Brain microvascular endothelial cell (primary cell): ENCODE measurements at places on chromosomes 16 and 17.

DNA sequence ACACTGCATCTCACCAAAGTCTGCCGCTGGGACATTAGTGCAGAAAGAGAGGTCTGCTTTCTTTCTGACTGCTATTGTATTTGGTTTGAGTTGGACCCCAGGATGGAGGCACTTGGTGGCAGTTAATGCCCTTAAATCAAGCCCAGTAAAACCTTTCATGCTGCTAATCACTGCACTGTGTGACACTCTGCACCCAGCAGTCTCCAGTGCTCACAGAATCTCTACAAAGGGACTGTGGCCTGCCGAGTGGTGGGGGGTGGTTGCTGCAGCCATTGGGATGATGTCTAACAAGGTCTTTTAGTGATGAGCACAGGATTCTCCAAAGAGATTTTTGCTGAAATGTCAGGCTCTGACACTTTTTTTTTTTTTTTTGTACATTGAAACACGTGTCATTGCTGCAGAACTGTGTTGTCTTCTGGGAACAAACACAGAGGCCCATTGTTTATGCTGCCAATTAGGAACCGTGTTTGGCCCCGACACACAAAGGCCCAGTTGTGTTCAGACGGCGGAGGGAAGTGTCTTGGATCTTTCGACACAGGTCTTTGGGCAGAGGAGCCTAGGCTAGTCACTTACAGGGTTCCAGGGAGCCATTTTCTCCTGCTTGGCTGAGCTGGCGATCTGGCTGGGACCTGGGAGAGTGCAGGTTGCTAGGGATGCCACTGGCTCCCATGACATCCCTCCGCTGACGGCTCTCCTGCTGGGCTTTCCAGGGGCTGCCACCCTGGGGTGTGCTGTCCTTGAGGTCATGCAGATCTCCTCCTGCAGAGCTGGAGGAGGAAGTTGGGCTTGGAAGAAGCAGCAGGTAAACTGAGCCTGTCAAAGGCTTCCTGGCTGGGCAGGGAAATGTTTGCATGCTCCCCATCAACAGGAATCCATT lies 16.2 kb upstream of the TNRC6C start:
- no peak for DNase-seq

DNA sequence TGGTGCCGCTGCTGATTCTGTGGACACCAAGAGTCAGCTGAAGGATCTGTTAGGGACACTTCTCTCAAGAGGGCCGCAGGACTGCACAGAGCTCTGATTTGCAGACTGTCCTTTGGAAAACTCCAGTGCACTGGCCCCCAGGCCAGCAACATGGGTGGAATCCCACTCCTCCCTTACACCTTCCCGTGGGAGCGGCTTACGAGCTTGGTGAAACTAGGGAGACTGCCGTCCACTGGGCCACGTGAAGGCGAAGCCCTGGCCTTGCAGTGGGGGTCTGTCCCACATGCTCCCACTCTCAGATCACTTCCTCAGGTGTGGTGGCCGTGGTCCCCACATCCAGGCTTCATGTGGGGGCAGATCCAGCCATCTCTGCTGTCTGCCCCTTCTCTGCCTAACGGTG lies 36.4 kb downstream of the PSME3IP1 start:
- DNase-seq = no peak

GRCh38 chr17:10033959-10034358 lies 128.9 kb upstream of the RCVRN start:
- DNase-seq = no peak

GRCh38 chr17:27631411-27631760 lies 398 bp downstream of the LGALS9 start:
- no peak for DNase-seq

DNA sequence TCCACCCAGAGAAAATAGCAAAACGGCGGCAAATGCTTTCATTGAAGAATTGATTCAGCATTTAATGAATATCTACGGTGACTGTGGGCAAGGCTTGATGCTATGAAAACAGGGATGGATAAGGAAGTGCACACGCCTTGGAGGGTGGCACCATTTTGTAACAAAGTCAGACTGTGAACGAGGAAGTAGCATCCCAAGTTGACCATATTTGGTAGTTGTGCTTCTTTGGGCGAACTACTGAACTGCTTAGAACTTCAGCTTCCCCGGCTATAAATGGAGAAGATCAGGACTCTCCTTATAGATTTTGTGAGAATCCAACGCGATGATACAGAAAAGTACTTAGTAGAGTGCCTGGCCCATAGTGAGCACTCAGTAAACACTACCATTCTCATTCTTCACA lies 303.2 kb downstream of the MAF start:
- no peak for DNase-seq

DNA sequence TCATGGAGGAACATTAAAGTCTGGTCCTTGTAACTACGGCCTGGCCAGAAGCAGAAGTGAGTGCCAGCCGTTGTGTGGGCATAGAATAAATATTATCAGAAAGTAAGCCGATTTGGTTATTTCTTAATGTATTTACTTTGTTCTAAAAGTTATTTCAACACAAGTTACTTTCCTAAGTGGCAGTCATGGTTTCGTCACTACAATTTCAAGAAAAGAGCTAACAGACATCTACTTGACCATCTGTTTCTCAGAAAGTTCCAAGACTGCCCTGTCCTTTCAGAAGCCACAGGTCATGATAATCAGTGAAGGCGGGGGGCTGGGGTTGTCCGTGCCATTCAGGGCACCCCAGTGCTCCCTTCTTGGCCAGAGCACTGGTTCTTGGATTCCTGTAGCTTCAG lies 14.9 kb upstream of the FASN start:
- no peak for DNase-seq

- no peak for DNase-seq
Measured at GRCh38 chr17:81859906-81860755, at the start of gene P4HB. P4HB (minus strand) TSS chr17:81860535; CDS start chr17:81860471, 64 bp downstream.

GRCh38 chr17:39582658-39583057 lies 25.1 kb downstream of the NEUROD2 start:
- DNase-seq = no peak

DNA sequence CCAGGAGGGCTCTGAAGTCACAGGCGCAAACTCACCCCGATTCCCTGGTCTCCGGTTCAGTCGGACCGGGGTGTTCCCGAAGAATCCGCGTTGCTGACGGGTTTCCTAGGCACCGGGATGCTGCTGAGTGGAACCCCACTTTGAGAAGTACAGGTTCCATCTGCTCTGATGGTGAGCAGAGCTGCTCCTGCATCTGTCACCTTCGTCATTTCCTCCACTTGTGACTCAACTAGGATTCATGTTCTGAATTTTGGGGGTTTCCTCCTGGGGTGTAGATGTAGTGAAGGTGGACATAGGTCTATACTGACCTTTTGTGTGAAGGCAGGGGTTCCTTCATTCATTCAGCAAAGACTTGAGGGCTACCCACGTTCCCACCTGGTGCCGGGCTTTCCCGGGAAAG lies 25.0 kb downstream of the LGALS3BP start:
- no peak for DNase-seq
